Skin of body (tissue), 3 donors: ENCODE measurements at places on chromosomes 16 and 17. TPM values are rescaled to one million over a fixed set of nuclear protein-coding genes. Genes with fewer than 3 reads are reported as not detected.

- DNase-seq, result peak; percentile 44
Observed at GRCh38 chr16:8173111-8173644, 417.1 kb downstream of the TMEM114 start.

DNA sequence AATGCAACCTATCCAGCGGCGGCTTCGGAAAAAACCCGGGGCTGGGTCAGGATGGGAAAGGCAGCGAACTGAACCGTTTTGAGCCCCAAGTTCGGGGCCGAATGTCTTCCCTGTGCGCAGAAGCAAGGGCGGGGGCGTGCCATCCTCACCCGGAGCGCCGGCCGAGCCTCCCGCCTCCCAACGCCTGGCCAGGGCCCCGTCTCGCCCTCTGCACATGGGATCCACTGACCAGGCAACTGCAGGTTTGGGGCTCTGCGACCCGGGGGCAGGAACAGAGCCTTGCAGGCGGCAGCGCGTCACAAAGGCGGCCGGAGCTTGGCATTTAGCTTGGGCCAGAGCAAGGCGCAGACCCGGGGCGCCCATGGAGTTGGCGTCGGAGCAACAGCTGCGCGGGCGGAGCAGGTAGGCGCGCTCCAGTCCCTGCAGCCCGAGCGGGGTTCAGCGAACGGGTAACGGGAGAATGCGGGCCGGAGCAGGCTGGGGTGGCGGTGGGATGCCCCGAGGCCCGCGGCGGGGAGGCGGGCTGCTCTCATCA lies at the start of gene FBXO39:
Gene FBXO39, plus strand, starts transcription at position 345 of the 535 bp plus-strand sequence. CDS start 3,654 bp downstream, outside the sequence.
- no peak for DNase-seq

DNA sequence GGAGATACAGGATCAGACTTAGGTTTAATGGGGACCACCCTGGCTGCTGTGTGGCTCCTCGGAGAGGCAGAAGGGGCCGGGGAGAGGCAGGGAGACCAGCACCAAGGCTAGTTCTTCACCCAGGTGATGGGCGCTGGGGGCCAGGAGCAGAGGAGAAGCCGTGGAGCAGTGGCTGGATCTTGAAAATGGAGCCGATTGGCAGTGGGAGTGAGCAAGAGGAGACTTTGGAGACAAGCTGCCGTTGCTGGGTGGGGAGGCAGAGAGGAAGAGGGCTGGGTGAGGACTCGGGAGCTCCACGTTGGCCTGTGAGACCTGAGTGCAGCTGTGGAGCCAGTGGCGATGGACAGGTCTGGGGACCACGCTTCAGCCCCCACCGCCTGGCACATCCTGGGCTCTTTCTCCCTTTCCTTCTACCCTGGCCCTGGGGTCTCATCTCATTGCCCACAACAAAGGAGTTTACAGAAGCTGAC lies 9.0 kb downstream of the RAB11FIP4 start:
- no peak for DNase-seq

- peak; percentile 79 for DNase-seq
Observed at GRCh38 chr17:77914385-77915254, 43.9 kb upstream of the TNRC6C start.

CES1 gene
- 2.9 TPM for total RNA-seq

SLFN12L gene
- 1.6 TPM for total RNA-seq

HES7 gene
- total RNA-seq, result 0.10 TPM

DNAH2 gene
- total RNA-seq, result 0.10 TPM

GRCh38 chr17:45791041-45791582 lies 7.0 kb downstream of the CRHR1 start:
- DNase-seq, result no peak

- DNase-seq, result no peak
Observed at GRCh38 chr16:58128711-58129096, 477 bp downstream of the CFAP20 start.

DNA sequence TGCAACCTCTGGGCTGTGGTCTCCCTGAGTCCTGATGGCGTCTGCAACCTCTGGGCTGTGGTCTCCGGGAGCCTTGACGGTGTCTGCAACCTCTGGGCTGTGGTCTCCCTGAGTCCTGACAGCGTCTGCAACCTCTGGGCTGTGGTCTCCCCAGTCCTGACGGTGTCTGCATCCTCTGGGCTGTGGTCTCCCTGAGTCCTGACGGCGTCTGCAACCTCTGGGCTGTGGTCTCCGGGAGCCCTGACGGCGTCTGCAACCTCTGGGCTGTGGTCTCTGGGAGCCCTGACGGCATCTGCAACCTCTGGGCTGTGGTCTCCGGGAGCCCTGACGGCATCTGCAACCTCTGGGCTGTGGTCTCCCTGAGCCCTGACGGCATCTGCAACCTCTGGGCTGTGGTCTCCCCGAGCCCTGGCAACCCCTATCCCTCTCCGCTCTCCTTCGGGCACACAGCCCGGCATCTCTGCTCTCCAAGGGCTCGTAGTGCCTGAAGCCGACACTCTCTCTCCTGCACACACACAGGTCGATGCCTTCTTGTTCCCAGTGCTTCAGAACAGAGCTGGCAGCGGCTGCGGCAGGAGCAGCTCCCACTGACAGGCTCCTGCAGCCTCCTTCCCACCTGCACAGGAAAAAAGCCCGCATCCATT lies 45.6 kb downstream of the METRNL start:
- no peak for DNase-seq

CSH1 gene
- total RNA-seq, result not detected

SDR42E2 gene
- not detected for total RNA-seq

MON1B gene
- total RNA-seq, result 3.9 TPM

DNA sequence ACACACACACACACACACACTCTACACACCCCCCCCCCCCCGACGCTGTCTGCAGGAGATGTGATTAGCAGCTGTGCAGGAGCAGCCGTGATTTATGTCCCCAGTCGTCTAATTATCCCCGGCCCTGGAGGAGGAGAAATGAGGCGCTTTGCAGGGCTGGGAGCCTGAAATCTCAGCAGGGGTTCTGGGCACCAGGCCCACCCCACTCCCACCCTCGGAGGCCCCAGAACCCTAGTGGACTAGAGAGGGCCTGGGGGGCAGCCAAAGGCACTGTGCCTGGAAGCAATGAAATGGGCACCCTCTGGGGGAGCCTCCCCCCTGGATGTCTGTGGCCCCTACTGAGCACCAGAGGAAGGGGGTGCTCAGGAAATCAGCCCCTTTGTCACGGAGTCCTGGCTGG lies 134.2 kb upstream of the CIBAR2 start:
- peak; percentile 19 for DNase-seq

TMEM132E gene
- total RNA-seq, result 0.49 TPM

DNA sequence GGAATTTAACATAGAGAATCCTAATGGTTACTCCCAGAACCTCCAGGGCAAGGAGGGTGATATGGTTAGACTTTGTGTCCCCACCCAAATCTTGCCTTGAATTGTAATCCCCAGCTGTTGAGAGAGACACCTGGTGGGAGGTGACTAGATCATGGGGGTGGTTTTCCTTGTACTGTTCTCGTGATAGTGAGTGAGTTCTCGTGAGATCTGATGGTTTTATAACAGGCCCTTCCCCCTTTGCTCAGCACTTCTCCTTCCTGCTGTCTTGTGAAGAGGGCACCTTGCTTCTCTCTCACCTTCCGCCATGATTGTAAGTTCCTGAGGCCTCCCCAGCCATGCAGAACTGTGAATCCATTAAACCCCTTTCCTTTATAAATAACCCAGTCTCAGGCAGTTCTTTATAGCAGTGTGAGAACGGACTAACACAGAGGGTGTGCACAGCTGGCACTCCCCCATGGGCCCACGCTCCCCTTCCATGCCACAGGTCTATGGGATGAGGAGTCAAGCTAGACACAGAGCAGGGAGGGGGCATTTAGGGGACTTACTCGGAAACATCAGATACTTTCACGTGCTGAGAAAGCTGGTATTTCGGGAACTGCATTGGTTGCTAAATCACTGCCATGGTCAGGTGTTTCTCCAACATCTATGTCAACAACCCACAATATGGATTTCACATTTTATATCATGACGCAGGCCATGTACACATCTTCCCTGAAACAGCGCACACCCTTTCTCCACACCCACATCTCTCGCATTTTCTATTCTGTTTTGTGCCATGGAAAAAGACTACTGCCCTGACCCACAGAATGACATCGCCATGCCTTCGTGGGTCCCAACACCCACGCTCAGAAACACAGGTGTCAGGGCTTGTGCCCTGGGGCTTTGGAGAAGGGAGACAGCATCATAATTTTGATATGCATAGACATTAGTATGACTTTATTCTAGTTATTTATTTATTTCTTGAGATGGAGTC lies 199.1 kb upstream of the GSE1 start:
- DNase-seq, result no peak

KRT20 gene
- total RNA-seq, result 0.39 TPM

GRCh38 chr17:31608659-31609254 lies 217.3 kb downstream of the RAB11FIP4 start:
- DNase-seq, result no peak

DNA sequence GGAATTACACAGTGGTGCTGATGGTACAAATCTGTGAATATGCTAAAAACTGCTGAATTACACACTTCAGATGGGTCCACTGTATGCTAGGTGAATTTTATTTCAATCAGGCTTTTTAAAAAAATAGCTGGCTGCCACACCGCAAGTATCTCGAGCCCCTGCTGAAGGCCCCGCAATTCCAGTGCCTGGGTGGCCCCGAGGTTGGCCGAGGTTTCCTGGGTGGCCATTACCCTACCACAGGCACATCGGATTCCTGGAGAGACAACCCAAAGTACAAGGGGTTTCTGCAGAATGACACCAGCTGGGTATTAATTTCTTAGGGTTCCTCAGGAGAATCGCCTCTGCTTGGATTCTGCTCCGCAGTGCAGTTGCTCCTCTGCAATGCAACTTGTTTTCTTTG lies 127.8 kb downstream of the C16orf95 start:
- DNase-seq, result no peak

DNA sequence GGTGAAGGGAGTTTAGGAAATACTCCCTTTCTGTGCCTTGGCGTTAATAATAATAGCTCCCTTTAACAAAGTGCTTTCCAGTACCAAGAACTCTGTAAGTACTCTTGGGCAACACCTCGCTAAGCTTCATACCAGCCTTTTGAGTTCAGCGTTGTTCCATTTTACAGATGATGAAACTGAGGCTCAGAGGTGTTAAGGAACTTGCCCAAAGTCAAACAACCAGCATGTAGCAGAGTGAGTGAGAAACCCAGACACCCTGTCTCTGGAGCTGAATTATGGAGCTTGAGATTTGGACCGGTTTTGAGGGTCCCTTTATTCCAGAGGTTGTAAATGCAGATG lies 607 bp downstream of the KATNIP start:
- no peak for DNase-seq

GRCh38 chr17:66978514-66979061 lies 14.1 kb downstream of the CACNG4 start:
- DNase-seq, result no peak

- no peak for DNase-seq
Observed at GRCh38 chr16:69903865-69904415, 47.2 kb upstream of the CLEC18A start.

NUBP1 gene
- 14.8 TPM for total RNA-seq

DNA sequence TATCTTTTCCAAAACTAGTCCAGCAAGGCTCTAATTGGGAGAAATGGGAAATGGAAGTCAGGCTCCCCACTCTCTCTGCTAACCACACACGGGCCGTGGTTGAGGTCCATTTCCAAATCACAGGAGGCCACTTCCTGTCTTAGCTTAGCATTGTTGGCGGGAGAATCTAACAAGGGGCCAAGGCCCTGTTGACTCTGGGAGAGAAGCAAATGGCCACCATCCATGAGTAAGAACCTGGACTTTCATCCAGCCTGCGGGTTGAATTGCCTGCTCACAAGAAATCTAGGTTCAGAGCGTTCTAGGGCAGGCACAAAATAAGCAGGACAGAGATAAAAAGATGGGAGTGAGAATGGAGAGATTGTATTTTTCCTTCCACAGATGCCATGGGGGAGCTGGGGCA lies 5.7 kb downstream of the FAM20A start:
- no peak for DNase-seq

DNA sequence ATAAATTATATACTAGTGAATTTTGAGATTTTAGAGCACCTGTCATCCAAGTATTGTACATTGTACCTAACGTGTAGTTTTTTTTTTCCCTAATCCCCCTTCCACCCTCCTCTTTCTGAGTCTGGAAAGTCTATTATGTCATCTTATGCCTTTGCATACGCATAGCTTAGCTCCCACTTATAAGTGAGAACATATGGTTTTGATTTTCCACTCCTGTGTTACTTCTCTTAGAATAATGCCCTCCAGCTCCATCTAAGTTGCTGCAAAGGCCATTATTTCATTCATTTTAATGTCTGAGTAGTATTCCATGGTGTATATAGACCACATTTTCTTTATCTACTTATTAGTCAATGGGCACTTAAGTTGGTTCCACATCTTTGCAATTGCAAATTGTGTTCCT lies 177.0 kb upstream of the C16orf82 start:
- DNase-seq, result no peak

GRCh38 chr17:79977161-79977631 lies 58.5 kb downstream of the TBC1D16 start:
- no peak for DNase-seq

DHRS13 gene
- total RNA-seq, result 10.1 TPM

GRCh38 chr17:65193305-65193704 lies 56.1 kb downstream of the RGS9 start:
- DNase-seq, result no peak

TPSD1 gene
- total RNA-seq, result 1.3 TPM

CENPT gene
- total RNA-seq, result 49.6 TPM

CCDC154 gene
- 0.49 TPM for total RNA-seq

DNA sequence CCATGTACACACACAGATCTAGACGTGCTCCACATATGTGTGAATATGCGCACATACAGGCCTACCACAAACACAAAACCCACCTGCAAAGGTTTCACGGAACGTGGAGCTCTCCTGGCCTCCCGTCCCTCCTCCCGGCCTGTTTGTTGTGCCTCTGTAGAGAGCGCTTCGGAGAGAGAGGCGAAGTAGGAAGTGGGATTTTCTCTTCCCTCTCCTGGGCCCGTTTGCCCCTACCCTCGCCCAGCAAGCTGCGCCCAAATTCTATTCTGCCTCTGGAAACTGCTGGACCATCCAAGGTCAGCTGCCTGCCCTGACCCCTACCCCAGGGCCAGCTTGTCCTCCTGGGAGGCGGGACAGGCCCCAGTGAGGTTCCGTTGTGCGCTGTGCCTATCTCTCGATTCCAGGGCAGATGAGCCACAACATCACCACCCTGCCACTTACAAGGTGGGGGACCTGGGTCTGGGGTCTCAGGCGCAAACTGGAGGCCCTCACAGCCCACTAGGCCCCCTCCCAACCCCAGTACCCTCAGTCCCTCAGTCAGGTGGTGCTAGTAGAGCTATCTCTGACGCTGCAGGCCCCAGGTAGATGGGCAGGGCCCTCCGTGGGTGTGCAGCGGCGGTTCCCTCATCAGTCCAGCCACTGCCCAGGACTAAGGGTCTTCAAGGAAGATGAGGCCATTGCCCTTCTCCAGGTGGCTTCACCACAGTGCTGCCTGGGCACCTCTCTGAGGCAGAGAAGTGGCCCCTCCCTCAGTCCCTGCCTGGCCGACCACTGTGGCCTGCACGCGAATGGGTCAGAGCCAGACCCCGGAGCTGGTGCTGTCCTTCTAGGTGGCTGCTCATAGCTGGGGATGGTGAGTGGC lies 54.2 kb downstream of the BEAN1 start:
- no peak for DNase-seq
